Small intestine (tissue), 16 donors: ENCODE measurements at places on chromosomes 3 and 15.

- no peak for DNase-seq
Measured at GRCh38 chr15:49315391-49315823, 107.6 kb upstream of the FGF7 start.

DNA sequence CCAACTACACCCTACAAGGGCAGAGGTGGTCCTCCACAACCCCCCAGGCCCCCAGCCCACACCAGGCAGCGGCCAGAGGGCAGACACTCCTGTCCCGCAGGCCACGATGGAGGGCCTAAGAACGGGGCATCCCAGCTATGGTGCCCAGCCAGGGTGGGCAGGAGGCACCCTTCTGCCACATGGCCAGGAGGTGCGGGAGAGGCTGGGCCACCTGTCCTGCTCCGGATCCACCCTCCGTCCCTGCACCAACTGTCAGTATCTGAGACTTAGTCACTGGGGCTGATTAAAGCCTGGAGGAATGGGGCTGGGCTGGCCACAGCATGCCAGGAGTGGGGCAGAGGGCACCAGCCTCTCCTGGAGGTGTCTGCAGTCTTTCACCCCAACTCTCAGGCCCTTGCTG, 37.9 kb downstream of the TNK2 start:
- DNase-seq: no peak

- DNase-seq: no peak
Measured at GRCh38 chr15:68413363-68414205, 18.4 kb downstream of the ITGA11 start.

DNA sequence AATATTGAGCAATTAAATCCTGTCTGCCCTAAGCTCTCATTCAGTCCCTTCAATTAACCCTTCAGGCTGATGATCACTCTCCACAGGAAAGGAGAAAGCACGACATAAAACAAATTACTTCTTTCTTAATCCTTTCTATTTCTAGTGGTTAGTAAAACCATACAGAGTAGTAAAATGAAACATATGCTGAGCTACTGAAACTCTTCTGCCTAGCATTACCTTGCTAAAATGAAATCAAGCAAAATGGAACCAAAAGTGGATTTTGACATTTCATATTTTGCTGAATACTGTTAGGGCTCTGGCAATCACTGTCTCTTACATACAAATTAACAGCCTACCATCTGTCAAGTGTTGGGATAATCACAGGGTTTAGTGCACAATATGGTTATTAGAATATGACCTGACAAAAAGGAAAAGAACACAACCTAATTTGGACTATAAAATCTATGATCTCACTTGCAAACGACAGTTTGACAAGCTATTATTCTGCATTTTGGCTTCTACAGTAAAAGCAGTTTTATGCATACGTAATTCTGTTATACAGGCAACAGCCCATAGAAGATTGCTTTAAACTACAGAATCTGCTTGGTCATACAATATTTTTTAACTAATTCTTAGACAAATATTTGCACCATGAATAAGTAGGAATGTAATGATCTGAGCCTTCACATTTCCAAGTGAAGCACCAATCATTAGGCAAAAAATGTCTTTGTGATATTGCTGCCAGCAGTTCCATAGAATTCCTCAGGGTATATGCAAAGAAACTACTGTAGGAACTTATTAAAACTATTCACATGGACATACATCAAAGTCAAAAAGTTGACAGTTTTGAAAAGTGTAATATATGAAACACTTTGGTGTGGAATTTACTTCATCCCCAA, 105.0 kb downstream of the FHIT start:
- no peak for DNase-seq

GRCh38 chr3:50008931-50009330, 69.0 kb downstream of the RBM6 start:
- DNase-seq: no peak

GRCh38 chr3:119457246-119457645, 6.2 kb downstream of the TMEM39A start:
- no peak for DNase-seq

- DNase-seq: no peak
Measured at GRCh38 chr3:127825756-127826155, 3.4 kb upstream of the MGLL start.

- DNase-seq: no peak
Measured at GRCh38 chr3:60056404-60056803, 1006.6 kb upstream of the CFAP20DC start.

DNA sequence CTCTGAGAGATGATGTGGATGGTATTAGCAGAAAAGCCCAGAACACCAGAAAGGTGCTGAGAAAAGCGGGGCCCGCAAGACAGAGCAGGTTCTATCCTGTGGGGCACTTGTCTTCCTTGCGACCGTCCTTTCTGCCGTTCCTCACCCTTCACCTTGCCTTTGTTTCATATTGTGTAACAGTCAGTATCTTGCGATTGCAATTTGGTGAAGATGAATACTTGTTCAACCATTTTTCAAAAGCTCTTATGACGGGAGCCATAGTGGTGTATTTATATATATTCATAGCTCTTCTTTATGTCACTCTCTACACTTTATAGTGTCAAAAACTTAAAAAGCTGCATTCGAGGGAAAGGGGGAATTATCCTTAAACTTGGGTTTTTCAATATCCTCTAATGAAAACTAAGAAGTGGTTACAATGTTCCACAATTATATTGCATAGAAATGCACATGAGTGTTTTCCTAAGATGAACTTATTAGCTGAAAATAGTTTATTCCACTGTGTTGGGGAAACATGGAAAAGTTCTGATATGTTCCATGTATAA, 797 bp downstream of the MAP3K13 start:
- DNase-seq: no peak

GRCh38 chr3:142040941-142041491, 108.3 kb downstream of the TFDP2 start:
- DNase-seq: peak; percentile 44

- no peak for DNase-seq
Measured at GRCh38 chr15:22974745-22975144, 5.4 kb downstream of the CYFIP1 start.

DNA sequence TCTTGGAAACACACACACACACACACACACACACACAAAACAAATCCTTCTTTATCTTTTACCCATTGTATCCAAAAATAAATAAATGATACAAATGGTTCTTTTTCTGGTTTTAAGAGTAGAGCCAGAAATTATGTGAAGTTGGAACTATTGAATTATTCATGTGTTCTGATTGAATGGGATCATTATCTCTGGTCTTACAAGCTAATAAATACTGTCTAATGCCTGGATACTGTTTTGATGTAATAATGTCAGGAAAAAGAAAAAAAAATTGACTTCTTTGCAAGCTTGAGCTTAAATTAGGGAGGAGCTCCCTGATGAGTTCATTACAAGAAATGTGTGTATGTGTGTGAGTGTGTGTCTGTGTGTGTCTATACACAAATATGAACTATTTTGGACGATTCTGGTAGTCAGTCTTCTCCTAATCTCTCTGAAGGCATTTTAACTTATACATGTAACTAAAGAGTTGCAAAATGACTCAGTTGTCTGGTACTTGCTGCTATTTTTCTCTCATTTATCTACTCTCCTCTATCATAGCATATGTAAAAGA, 507.2 kb upstream of the AGTR1 start:
- no peak for DNase-seq

DNA sequence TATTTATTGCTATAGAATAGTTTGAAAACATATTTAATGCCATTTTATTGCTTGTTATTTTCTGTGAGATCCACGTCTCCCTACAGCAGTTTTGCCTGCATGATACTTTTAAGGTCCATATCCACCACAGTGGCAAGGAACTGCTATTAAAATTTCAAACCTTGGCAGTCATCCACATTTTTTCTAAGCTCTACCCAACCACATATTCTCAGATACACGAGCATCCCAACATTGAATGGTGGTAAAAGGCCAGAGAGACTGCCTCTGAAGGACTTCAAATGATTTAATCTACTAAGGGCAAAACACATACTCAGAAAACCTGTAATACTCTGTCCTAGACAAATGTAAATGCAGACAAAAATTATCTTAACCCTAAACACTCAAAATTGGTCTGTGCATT, 173.1 kb downstream of the ERC2 start:
- no peak for DNase-seq
